KBM-7 (cell line): ENCODE measurements at places on chromosomes 16 and 17.

DNA sequence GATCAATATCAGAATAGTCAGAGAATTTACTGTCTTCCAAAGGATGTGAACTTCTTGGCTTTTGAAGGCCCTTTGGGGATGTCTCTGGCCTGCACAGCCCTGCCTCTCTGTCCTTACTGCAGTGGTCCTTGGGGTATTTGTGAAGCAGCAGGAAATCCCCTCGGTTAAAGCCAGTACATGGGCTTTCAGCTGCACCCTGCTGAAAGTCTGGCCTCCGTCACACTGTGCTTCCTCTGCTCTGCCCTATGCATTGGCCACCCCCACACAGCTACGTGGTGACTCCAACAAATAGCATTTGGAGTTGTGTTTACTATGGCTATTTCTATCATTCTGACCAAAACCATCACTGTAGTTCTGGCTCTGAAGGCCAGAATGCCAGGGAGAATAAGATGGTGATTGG, 21.2 kb downstream of the SYCE1L start:
- DNase-seq: no peak

DNA sequence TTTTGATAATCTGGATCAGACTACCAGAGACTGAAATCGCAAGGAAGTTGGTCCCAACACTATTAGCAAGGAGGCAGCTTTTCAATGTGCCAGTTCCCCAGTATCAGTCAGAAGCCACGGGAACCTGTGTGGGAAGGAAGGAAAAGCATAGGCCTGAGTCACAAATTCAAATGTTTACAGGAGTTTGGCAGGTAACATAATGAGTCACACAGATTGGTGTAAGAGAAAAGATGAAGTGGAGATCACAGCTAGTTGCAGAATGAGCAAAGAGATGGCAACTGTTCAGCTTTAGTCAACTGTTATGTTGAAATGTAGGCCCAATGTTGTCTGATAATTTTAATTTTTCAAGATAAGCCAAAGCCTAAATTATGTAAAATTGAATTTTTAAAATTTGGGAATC, 28.1 kb upstream of the ITGA2B start:
- DNase-seq: no peak

GRCh38 chr16:14268073-14268472, 197.0 kb downstream of the MRTFB start:
- DNase-seq: no peak

GRCh38 chr16:10990378-10990777, 46.0 kb downstream of the CLEC16A start:
- DNase-seq: no peak

- DNase-seq: no peak
Observed at GRCh38 chr16:78706637-78707036, 607.2 kb downstream of the WWOX start.
